Fibroblast of skin of right biceps (primary cell): ENCODE measurements at places on chromosomes 7 and 10.

- no peak for DNase-seq
Measured at GRCh38 chr7:113246738-113247137, 128.4 kb upstream of the SMIM30 start.

DNA sequence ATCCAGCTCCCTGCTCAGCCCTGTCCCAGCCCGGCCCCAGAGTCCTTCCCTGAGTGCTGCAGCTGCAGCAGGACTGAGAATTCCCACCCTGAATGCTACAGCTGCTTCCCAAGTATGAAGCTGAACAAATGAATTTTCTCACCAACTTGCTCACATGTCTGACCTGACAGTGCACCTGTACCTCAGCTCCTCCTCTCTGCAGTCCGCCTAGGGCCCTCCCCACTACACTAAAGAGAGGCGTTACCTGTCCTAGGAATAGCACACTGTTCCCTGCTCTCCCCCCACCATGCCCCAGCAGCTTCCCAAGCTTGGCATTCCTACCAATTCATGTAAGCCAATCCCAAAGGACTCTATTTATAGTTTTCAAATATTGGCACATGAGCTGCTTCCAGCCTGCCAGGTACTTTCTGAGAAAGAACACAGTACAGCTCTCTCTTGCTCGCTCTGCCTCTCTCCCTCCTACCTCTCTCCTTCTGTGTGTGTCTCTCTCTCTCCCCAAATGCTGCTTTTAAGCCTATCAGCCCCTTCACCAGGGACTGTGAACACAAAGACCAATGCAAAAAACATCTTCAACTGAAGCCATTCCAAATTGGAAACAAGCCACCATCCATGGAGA lies 400.1 kb downstream of the TNS3 start:
- no peak for DNase-seq

DNA sequence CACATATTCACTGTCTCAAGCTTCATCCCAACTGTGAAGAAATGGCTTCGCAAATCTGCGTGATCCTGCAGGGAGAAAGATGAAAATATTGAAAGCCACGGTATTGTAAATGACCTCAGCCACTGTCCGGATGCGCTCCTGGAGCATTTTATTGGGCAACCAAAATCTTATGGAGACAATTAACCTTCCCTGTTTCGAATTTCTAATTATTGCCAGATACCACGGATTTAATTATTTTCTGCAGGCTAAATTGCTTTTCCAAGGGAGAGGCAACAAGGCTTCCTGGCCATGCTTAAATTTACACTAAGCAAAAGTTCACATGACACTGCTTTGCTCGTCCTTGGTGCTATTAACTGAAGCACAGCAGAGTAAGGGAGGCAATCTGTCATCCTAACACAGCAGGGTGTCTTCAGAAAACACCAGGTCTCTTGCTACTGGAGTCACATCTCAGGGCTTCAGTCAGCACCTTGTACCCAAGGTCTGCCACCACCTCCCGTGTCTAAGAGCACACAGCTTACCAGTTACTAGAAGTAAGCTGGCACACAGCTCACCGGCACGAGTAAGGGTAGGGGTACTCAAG lies 162.2 kb downstream of the SFMBT2 start:
- no peak for DNase-seq

DNA sequence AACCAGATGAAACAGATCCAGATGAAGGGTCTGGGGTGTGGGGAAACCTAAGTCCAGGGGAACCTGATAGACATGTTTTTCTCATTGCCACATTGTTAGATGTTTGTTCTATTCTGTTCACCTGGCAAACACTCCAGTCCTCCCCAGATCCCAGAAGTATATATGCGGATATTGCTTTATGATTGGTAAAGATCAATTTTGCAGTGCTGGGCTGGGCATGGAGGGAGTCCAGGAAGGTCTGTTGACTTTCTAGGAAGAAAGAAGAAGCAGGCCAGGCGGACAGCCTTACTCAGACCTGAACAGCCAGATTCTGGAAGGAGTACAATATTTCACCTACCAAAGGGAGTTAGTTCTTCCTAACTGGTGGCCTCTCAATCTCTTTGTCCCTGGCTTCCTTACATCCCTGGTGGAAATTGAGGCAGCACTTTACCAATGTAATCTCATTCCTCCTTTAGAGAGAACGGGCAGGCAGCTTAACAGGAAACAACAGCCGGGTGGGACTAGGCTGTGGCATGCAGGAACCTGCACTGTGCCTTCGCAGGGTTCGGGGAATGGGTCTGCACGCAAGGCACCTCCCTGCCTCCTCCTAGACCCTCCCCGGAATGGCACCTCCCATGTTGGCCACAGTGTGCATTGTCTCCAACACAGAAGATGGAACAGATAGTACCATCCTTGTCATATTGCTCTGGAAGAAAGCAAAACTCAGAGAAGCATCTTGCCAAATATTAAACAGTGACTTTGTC lies 930 bp downstream of the GIMAP6 start:
- no peak for DNase-seq

DNA sequence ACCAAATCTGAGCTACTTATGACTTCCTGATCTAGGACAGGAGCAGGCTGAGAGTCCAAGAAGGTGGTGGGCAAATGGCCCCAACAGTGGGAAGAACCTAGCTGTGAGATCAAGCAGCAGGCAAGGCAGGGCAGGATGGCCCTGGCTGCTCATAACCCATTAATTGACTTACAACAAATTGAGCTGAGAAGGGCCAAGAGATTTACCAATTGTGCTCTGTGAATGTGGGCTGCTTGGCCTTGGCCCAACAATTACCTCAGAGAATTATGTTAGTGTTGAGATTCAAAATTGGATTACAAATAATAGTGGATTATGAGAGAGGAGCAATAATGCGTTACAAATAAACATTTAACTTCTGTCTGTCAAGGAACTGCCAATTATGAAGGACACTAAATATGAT lies 956.5 kb downstream of the KCNMA1 start:
- DNase-seq: no peak

- DNase-seq: peak; percentile 64
Measured at GRCh38 chr10:110471566-110472139, 26.1 kb upstream of the DUSP5 start.

DNA sequence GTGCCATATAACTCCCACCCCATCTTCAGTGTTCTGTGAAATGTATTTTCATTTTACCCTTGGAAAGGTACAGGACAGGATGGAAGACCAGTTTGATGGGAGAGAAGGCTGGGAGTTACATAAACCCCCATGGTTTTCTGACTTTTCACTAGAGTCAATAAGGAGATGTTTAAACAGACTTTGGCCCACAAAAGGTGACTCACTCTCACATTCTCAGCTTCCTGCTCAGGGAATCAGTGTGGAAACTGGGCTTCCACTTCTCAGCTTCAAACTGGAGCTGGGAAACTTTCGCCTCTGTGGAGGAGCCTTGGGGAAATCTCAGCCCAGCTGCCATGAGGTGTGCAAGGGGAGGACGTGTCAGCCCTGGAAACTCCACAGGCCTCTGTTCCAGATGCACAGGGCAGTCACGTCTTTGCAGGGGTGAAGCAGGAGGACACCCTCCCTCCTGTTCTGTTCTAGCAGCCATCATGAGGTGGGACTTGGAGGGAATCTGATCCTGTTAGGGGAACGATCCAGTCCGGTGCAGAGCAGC lies 560.5 kb upstream of the GALNT17 start:
- peak; percentile 77 for DNase-seq

- DNase-seq: no peak
Measured at GRCh38 chr7:150731916-150732315, 5.3 kb upstream of the GIMAP5 start.

DNA sequence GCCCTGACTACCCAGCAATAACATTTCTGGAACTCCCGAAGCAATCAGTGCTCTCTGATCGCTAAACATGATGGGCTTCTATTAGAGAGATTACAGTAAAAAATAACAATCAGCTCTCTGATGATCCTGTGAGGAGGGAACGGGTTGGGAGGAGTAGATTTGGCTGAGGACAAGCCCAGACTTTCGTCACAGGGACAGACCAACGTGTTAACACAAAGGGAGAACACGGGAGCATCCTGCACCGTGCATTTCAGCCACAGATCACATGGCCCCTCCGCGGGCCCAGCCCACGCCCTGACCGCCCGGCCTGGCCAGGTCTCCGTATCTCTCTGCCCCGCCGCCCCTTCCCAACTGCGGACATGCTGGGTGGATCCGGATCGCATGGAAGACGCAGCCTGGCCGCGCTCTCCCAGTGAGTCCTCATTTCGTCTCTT lies 95.0 kb upstream of the AGBL3 start:
- peak; percentile 90 for DNase-seq

- DNase-seq: no peak
Measured at GRCh38 chr7:7672545-7673239, 32.1 kb downstream of the UMAD1 start.

DNA sequence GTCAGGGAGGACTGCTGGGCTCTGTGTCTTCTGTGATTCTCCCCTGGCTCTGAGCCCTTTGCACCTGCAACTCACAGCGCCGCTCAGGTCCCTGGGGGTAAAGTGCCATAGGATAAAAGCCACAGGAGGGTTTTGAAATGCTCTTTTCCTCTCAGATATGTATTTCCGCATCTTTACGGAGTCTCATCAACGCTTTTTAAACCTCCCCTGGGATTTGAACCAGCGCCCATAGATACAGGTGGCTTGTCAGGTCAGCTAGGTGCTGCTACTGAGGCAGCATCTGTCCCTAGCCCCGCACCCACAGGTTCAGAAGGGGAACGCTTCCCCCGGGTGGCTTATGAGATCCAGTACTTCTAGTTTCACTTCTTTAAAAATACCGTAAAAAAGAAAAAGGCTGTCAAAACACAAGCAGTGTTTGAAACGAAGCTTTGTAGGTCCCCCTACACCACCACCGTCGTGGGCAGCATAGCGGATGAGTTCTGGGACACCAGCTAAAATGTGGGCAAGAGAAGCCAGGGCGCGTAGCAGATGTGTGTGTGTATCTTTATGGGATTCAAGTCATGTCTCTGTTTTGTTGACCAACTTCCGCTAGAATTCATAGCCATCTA lies 173.5 kb downstream of the CUX1 start:
- no peak for DNase-seq

- DNase-seq: peak; percentile 27
Measured at GRCh38 chr10:63588436-63589167, 67.4 kb downstream of the REEP3 start.

DNA sequence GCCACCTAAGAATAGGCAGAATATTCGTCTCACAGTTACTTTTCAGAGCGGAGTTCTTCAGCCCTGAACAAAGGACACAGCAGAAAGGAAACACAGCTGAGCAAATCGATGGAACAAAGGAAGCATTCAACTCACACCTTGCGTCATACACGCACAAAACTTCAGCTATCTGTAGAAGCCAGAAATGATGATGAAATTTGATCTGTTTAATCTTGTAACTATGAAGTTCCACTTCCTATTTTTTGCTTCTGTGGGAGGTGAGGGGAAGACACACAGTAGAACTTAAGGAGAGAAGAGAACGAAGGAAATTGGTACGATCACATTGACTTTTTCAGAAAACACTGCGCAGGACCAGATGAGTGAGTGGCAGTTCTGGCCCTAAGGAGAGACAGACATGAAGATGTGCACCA lies 26.2 kb downstream of the FAM171A1 start:
- DNase-seq: peak; percentile 37

- DNase-seq: no peak
Measured at GRCh38 chr7:77351539-77352004, 64.6 kb downstream of the GSAP start.

GRCh38 chr10:129945526-129945925 lies 18.5 kb downstream of the EBF3 start:
- DNase-seq: no peak

DNA sequence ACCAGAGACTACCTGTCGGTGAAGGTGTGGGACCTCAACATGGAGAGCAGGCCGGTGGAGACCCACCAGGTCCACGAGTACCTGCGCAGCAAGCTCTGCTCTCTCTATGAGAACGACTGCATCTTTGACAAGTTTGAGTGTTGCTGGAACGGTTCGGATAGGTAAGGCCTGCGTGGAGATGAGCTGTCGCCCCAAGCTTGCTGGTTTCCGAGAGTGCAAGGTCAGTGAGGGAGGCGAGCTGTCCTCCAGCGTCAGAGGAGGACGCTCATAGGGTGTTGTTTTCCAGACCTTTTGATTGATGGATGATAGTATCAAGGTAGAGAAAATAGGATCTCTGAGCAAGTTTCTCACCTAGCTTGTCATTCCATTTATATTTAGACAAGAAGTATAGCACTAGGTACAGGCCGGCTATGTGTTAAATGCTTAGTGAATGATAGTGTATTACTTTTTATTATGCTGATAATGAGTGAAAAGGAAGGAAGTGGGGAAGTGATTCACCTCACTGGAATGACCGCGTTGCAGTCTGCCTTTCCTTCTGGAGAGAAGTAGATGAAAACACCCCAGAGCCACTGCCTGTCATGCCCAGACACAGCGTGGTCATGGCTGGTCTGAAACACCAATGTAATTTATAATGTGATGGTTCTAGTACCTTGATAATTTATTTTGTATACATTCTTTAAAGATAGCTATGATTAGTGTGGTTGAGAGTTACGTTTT lies 33.9 kb downstream of the BNIP3 start:
- peak; percentile 81 for DNase-seq

GRCh38 chr7:69800495-69800894 lies 202.2 kb downstream of the AUTS2 start:
- peak; percentile 43 for DNase-seq

- no peak for DNase-seq
Measured at GRCh38 chr7:35729061-35729783, 34.3 kb upstream of the HERPUD2 start.

- DNase-seq: peak; percentile 46
Measured at GRCh38 chr7:37901236-37901827, 15.3 kb downstream of the SFRP4 start.

GRCh38 chr10:123409884-123410283 lies 255.7 kb downstream of the BUB3 start:
- DNase-seq: no peak

GRCh38 chr10:373526-374309 lies 238.5 kb downstream of the ZMYND11 start:
- DNase-seq: peak; percentile 88

DNA sequence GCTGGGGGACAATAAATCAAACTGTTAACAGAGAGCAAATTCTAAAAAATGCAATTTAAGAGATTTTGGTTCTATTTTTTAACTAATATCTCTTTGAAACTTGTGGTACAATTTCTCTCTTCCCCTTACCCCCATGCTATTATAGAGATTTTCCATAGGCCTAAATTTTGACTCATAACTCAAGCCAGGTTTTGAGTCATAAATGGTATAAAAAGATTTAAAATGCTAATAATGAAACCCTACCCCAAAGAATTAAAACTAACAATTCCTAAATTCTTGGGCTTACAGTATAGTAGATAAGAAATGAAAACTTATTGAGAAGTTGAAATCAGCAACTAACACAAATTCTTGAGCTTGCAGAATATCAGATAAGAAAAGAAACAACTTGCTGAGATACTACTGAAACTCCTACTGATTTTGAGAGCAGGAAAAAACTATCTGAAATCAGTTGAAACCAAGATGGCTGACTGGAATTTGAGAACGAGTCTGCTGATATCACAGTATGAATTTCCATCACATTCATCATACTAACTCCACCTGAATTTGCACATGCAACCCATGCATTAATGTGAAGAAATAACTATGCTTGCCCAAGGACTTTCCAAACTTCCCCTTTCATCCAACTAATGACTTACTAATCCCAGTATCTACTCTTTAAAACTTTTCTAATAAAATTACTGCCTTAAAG lies 36.3 kb downstream of the POT1 start:
- no peak for DNase-seq
